AG04449 (cell line): ENCODE measurements at places on chromosomes 11 and 22.

DNA sequence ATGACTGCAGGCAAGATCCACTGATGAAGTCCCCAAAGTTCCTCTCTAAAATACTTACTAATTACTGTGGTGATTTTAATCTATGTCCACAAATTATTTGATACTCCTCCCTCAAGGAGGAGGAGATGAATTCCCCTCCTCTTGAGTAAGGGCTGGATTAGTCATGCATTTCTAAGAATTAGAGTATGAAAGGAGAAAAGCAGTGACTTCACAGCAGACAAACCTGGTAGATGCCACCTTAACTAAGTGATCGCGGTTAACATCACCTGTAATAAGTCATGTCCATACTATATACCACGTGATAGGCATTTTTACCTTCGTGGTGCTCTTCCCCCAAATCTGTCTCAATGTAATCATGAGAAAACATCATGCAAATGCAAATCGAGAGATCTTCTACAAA is 52.0 kb upstream of the TSPAN18 start:
- no peak for DNase-seq

DNA sequence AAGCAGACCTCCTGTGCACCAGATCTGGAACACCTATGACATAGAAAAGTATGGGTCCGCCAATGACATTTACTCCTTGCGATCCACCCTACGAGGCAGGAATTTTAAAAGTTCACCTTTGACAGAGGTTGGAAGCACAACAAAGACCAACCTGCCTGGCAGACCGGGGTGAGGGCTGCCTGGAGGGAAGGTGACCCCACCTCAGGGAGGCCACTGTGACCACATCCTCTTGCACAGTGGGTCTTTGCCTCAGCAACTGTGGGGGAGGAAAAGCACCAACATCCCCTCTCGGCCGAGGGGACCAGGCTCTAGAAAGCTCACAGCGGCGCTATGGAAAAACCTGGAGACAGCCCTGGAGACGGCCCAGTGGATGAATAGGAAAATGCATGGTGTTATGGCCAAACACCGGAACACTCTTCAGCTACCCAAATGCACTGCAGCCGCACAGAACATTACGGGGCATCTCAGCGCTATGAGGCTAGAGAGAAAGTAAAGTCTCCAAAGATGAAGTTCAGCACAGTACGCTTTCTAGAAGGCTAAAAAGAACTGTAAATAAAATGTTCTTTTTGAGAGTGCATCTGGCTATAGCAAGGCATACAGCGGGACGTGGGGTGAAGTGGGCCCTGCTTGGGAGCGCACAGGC is 1.8 kb upstream of the SHISAL1 start:
- no peak for DNase-seq

DNA sequence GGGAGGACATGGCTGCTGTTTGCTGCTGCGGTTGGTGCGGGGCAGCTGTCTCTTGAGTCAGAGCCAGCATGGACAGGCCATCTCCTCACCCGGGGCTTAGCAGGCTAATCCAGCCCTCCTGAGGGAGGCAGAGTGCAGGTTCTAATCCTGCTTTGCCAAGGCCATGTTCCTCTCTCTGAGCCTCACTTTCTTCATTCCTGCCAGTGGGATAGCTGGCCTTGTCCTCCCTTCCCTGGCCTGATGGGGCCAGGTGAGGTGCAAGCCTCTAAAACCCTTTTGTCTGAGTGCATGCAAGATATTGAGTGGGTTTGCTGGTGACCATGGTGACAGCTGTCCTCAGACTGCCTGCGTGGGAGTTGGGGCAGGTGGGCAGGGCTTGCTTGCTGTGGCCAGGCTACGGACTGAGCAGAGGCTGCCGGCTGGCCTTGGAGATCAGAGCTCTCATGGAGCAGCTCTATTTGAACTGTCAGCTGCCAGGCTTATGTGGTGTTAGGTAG is 3.6 kb downstream of the USP35 start:
- DNase-seq, result no peak

DNA sequence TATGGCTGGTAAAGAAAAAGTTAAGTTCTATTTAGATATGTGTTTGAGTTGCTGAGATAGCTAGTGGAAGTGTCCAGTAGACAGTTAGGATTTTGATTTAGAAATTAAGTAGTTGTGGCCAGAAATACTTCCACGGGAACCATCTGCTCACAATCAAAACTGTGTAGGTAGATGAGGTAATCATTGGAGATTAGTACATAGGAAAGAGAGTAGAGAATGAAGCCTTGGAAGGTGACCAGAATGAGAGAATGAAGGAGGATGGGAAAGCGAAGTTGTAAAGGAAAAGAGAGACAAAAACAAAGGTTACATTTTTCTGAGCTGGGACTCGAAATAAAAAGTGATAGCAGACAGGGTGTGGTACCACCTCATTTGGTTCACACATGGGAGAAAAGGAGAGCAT is 296.9 kb upstream of the SORL1-AS1 start:
- DNase-seq, result no peak

DNA sequence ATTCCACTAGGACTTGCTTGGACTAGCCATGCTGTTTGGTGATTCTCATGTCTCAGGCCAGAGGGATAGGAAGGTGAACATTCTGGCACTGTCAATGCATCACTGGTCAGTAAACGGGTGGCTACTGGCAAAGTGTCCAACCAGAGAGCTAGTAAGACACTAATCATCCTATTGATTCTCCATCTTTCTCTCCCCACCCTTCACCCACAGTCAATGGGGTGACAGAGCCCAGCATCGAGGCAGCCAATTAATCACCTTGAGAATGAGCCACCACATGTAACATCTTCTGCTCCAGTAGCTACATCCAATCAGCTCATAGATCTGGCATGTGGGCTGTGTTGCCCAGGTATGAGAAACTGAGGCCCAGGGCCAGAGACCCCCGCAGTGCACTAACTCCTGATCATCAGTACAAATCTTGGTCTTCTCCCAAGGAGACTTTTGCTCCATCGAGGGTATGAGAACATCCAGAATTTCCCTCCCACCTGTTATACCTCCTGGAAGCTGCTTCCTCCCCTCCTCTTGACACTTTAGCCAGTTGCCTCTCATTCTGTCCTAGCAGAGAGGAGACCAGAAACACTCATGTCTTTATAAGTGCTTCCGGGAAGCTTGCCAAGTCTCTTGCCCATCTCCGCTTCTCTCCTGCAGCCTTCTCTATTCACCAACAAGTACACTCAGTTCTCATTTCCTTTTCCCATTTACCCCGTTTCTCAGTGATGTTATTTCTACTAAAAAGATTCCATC is 17.0 kb downstream of the HTR3A start:
- DNase-seq, result no peak

- DNase-seq, result no peak
These were observed 32.1 kb downstream of the GRAMD4 start for GRCh38 chr22:46652081-46652846.

DNA sequence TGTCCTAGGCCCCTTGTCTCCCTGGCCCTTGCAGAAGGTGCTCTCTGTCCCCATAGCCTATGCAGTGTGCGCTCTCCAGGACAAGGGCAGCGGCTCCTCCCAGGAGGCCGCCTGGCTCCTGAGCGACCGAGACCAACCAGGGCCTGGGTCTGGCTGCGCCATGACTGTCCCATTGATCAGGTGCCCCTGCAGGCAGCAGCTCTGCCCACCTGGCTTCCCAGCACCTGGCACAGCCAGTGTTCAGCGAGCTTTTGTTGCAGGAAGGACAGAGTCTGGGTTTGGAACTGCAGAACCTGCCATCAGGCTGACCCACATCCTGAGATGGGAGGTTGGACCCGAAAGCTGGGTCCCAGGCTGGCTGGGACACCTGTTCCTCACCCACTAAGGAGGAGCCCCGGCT is 1001.1 kb downstream of the BRD1 start:
- DNase-seq, result no peak

GRCh38 chr22:48265000-48265625 is 1502.7 kb downstream of the TBC1D22A start:
- no peak for DNase-seq

DNA sequence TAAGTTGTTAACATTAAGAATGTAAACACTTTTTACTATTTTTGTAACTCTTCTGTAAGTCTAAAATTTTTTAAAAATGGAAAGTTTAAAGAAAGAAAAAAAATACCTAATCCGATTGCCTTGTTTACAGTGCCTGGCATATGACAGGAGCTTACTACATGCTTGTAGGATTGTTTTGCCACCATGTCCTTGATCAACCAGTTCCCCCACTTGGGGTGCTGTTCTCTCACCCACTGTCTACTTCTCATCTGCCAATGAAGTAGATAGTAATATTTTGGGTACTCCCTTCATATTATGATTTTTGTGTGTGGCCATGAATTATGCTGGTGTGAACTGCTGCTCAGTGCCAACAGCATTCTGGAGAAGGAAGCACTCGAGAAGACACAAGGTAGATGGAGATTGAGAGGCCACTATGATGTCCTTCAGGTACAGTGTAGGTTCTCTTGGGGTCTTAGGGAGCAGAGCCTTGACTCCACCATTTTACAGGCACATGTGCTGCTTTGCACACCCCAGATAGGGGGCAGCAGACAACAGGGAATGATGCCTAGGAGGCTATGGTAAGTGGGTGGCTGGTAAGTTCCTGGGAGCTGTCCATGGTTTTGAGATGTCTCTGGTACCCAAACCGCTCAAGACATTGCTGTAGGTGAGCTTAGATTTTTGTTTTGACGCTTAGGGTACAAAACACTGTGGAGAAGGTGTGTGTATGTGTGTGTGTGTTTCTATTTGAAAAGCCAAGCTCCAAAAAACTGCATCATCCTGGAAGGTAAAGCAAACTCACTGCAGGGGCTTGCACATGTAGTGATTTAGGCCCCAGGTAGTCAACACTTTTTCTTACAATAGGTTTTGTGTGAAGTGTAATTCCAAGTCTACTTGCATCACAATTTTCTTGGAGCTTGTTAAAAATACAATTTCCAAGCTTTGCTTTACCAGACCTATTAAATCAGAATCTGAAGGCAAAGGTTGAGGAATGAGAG is 494.5 kb upstream of the LARGE1 start:
- DNase-seq, result no peak

- no peak for DNase-seq
These were observed 585.4 kb downstream of the NELL1 start for GRCh38 chr11:21254790-21255189.

DNA sequence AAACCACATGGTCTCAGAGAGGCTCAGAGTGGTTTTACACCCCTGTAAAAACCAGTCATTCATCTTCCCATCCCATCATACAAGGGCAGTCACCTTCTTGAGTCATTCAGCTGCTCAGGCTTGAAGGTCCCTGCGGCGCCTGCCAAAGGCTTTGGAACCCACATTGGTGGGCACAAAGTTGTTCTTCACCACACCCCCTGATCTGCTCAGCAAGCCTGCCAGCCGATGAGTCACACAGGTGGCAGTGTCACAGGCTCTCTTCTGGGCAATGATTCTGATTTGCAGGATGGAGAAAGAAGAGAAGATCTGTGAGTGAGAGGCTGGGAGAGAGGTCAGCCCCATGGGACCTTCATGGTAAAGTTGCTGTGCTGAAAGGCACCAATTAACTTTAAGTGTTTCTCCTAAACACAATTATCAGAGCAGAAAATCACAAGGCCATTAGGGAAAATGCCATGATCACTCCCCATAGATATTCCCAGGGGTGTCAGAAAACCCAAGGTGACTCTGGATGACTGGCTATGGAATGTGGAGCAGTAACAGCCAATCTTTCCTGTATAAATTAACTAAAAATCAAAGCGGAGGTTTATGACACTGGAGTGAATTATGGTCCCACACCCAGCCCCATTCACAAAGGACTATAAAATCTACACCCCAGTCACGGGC is 4.4 kb downstream of the CALCA start:
- no peak for DNase-seq

DNA sequence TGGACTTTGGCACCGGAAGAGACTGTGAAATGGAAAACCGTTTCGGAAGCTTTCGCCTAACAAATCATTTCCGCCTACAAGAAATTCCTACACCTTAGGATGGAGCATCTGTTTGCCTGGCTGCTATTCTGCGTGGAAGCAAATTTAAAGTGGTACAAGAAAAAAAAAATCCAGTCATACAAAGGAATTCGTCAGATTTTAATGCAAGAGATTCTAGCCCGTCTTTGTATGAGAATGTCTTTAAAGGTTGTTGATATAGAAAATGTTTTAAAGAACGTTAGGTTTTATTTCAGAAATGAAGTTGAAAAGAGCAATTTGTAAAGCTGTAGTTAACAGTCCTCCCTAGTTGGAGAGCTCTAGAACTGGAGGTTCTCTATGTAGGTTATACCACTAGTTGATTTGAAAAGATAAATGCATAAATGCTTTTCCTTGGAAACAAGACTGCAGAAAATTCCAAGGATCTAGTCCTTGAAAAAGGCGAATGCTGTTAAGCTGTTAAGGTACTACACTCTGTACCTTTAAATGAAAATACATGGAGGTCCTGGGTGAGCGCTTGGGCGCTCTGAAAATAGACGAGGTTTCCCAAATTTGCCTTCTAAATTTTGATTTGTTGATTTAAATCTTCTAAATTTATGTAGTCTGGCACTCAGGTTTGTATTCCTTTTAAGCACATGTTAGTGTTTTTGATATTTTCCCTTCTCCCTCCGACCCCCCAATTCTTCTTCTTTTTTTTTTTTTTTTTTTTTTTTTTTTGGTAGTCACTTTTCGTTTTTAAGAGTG is 2.4 kb downstream of the NCR3LG1 start:
- no peak for DNase-seq

GRCh38 chr22:32697331-32697995 is 104.0 kb upstream of the TIMP3 start:
- DNase-seq, result no peak

GRCh38 chr22:49101873-49102272 is 725.8 kb downstream of the BRD1 start:
- DNase-seq, result no peak

DNA sequence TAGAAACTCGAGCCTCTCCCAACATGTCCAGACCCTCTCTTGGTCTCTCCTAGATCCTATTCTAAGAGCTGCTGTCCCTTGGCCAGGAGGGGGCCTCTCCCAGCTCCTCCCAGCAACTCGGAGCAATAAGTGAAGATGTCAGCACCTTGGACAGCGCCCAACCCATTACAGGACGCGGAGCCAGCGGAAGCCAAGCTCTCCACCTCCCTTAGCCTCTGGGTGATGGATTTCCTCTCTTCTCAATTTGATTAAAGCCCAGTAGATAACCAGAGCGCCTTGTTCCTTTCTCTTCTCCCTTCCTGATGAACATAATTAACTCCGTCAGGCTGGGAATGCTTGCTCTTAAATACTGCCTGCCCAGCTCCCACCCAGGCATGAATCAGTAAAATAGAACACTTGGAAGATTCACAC is 26.2 kb upstream of the TPBGL start:
- no peak for DNase-seq

- DNase-seq, result no peak
These were observed 179.2 kb upstream of the ARHGAP20 start for GRCh38 chr11:110891411-110891810.

- DNase-seq, result no peak
These were observed 36.9 kb downstream of the MORC2 start for GRCh38 chr22:30931541-30932300.
